ENCODE measurements at places on chromosomes 1 and 21. TPM values are rescaled to one million over a fixed set of nuclear protein-coding genes. Genes with fewer than 3 reads are reported as not detected.

PLEKHG5 gene
- 4.4 TPM for polyA plus RNA-seq

- H3K4me1 ChIP-seq = no peaks in the 10 kb centered on the region
- H3K27ac ChIP-seq = no peak overlapping the region
- no peak for DNase-seq
- H3K4me3 ChIP-seq = no peak overlapping the region
Measured at GRCh38 chr1:208230668-208231529, 13.3 kb downstream of the PLXNA2 start.

GRCh38 chr1:232393010-232393409 lies 236.9 kb downstream of the SIPA1L2 start:
- DNase-seq = no peak
- H3K27me3 ChIP-seq = no peaks in the 10 kb centered on the region
- H3K27ac ChIP-seq = no peak overlapping the region
- no peak overlapping the region for H3K4me3 ChIP-seq
- no peaks in the 10 kb centered on the region for H3K4me1 ChIP-seq
- no peaks in the 10 kb centered on the region for H3K36me3 ChIP-seq

CASQ1 gene
- not detected for polyA plus RNA-seq

- no peak overlapping the region for H3K4me3 ChIP-seq
- no peaks in the 10 kb centered on the region for H3K27me3 ChIP-seq
- peaks cover 3% of the 10 kb centered on the region for H3K4me1 ChIP-seq
- no peaks in the 10 kb centered on the region for H3K36me3 ChIP-seq
- DNase-seq = no peak
Measured at GRCh38 chr1:235919833-235920441, 53.2 kb upstream of the LYST start.

- H3K4me1 ChIP-seq = peaks cover 2% of the 10 kb centered on the region
- H3K4me3 ChIP-seq = no peak overlapping the region
- no peaks in the 10 kb centered on the region for H3K27me3 ChIP-seq
- H3K36me3 ChIP-seq = no peaks in the 10 kb centered on the region
Measured at GRCh38 chr1:16195518-16195905, 16.9 kb downstream of the ARHGEF19 start.

GRCh38 chr1:190320952-190321351 lies 156.7 kb downstream of the BRINP3 start:
- no peak overlapping the region for H3K27ac ChIP-seq
- DNase-seq = peak; percentile 26
- no peak overlapping the region for H3K4me3 ChIP-seq

DNA sequence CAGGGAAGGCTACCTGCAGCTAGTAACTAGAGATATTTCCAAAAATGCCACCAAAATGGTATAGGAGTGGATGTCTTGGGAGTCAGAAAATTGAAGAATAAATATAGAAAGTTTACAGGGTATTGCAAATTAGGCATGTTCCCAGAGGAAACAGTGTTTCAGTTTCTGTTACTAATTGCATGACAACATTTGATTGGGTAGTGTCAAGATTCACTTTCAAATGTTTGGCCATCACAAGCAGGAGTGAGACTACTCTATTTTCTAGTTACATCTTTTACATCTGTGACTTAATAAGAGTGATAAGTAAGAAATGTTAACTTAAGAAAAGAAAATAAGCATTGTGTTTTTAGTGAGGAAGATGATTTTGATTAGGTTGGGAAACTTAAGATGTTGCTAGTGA lies 30.2 kb downstream of the AMY1C start:
- H3K27ac ChIP-seq = no peak overlapping the region
- H3K4me1 ChIP-seq = no peaks in the 10 kb centered on the region
- H3K36me3 ChIP-seq = no peaks in the 10 kb centered on the region
- no peak for DNase-seq
- H3K4me3 ChIP-seq = no peak overlapping the region
- no peaks in the 10 kb centered on the region for H3K27me3 ChIP-seq

CELA2A gene
- not detected for polyA plus RNA-seq

DNA sequence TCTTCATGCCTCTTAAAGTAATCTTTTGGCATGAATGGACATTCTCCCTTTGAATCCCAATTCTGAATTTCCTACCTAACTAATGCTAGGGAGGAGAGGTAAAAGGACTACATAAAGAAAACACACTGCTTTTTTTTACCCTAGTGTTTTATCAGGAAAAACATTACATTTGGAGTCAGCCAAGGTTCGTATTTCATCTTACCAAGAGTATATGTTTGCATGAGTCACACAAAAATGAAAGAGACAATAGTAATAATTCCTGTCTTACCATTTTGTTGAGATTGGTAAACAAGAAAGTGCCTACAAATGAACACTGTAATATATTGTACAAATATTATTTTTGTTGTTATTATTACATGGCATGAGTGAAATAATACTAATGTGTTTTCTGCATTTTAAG lies 112.9 kb upstream of the WARS2 start:
- H3K36me3 ChIP-seq = no peaks in the 10 kb centered on the region
- DNase-seq = no peak
- H3K27me3 ChIP-seq = no peaks in the 10 kb centered on the region
- no peak overlapping the region for H3K4me3 ChIP-seq
- no peak overlapping the region for H3K27ac ChIP-seq
- H3K4me1 ChIP-seq = no peaks in the 10 kb centered on the region

- H3K27me3 ChIP-seq = no peaks in the 10 kb centered on the region
- H3K36me3 ChIP-seq = no peaks in the 10 kb centered on the region
- no peaks in the 10 kb centered on the region for H3K4me1 ChIP-seq
- H3K27ac ChIP-seq = no peak overlapping the region
- H3K4me3 ChIP-seq = no peak overlapping the region
Measured at GRCh38 chr1:116842654-116843053, 67.1 kb upstream of the PTGFRN start.

PLA2G2F gene
- polyA plus RNA-seq = not detected

DNA sequence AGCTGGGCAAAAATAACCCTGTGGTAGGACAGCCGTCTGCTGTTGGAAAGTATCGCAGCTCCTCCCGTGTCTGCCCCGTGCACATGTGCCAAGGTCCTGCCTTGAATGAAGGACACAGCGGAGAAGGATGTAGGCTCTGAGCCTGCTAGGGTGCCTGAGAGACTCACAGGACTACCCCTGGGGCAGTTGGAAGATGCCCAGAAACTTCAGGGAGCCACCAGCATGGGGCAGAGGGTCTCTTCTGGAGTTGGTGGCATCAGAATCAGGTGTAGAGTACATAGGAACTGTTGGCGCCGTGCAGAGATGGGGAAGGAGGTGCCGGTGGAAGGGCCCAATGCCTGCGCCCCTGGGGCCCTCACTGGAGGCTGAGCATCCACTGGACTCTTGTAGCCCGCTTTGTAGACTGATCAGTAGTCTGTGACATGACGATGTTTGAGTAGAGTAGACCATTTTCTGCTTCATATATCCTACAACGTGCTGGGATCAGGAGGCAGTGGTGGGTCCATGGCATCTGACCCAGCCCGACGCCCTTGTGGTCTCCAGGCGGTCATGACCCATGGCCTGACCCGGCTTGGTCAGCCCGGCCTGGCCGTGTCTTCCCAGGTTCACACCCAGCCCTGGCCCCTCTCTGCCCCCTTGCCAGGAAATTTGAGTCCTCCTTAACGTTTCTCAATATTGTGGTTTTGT lies 5.3 kb upstream of the C1orf174 start:
- H3K27ac ChIP-seq = no peak overlapping the region
- H3K36me3 ChIP-seq = no peaks in the 10 kb centered on the region
- no peak for DNase-seq
- H3K4me3 ChIP-seq = no peak overlapping the region
- no peaks in the 10 kb centered on the region for H3K27me3 ChIP-seq

CD5L gene
- not detected for polyA plus RNA-seq

DNA sequence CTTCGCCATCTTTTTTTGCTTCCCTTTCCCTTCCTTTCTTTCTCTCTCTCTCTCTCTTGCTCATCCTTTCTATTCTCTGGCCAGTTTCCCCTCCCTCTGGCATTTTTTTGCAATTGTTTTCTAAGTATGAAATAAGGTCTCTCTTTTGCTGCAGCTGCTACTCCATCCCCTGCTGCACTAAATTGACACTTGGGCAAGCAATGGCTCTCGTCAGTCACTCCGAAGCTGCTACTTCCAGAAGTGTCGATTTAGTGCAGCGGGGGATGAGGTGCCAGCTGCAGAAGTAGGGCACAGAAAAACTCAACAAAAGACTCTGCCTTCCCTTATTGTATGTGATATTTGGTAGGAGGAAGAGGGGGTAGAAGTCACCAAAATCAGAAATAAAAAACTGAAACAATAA lies 642.3 kb downstream of the RWDD3 start:
- H3K27me3 ChIP-seq = no peaks in the 10 kb centered on the region
- H3K36me3 ChIP-seq = no peaks in the 10 kb centered on the region
- no peaks in the 10 kb centered on the region for H3K4me1 ChIP-seq
- H3K27ac ChIP-seq = no peak overlapping the region
- H3K4me3 ChIP-seq = no peak overlapping the region

GRCh38 chr1:172549621-172550280 lies 16.8 kb downstream of the SUCO start:
- no peak for DNase-seq
- H3K27ac ChIP-seq = no peak overlapping the region
- no peaks in the 10 kb centered on the region for H3K27me3 ChIP-seq
- H3K4me3 ChIP-seq = no peak overlapping the region
- no peaks in the 10 kb centered on the region for H3K36me3 ChIP-seq

ADGRL2 gene
- polyA plus RNA-seq = 27.2 TPM

DNA sequence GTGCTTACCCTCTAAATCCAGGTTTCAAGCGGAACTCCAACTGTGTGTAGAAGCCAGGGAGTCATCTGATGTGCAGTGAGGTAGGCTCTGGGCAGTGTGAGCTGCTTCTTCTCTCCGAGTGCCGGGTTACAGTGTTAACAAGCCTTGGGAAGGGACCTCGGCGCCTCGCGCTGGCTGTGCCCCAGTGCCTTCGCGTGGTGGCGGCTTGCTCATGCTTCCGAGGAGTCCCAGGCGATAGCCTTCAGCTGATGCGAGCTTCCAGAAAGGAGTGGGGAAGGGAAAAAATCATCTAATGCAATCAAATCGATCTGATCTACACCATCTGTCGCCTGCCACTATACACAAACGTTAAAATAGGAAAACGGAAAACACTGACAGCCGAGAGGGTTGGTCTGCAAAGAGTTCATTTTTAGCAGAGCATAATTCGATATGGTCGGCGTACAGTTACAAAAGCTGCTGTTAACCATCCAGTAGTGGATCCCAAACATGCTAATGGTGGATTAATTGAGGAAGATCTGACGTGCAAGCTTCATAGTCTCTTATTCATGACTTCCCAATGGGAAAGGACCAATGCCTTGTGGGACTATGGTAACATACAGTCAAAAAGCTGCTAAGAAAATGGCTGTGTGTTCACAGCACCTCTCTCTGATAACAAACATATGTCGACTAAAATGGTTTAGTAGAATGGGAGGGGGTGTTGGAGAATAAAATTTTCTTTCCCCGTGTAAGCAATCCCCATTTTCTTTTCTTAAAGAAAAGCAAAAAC lies 128.7 kb upstream of the DPYD start:
- H3K4me1 ChIP-seq = no peaks in the 10 kb centered on the region
- peaks cover 34% of the 10 kb centered on the region for H3K27me3 ChIP-seq
- no peaks in the 10 kb centered on the region for H3K36me3 ChIP-seq
- no peak overlapping the region for H3K27ac ChIP-seq

GRCh38 chr1:60071296-60071695 lies 2.3 kb downstream of the C1orf87 start:
- H3K27me3 ChIP-seq = peaks cover 3% of the 10 kb centered on the region
- H3K36me3 ChIP-seq = no peaks in the 10 kb centered on the region
- H3K4me3 ChIP-seq = no peak overlapping the region
- no peak for DNase-seq
- H3K4me1 ChIP-seq = no peaks in the 10 kb centered on the region

- H3K4me1 ChIP-seq = peaks cover 29% of the 10 kb centered on the region
- DNase-seq = no peak
- peak overlapping the region; percentile 84 for H3K4me3 ChIP-seq
- H3K27me3 ChIP-seq = no peaks in the 10 kb centered on the region
Measured at GRCh38 chr1:160096274-160097116, 1.9 kb downstream of the IGSF8 start.

LYPD8 gene
- polyA plus RNA-seq = 0.92 TPM

DNA sequence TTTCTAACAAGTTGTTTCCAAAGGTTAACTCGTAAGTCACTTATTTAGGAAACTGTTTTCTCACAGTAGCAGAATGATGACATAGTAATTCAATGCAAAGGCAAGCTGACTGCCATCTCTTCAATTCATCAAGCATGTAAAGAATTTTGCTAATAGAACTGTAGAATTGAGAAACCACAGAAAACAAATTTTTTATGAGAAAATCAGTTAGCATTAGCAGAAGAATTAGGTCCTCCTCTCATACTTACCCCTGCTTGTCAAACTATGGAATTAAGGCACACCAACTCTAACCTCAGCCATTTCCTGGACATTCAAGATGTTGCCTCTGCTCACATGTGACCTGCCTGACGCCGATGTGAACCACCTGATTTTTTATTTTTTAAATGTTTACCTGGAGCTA lies 115.2 kb downstream of the LRRC40 start:
- no peak overlapping the region for H3K27ac ChIP-seq
- DNase-seq = no peak
- no peak overlapping the region for H3K4me3 ChIP-seq
- no peaks in the 10 kb centered on the region for H3K4me1 ChIP-seq
- no peaks in the 10 kb centered on the region for H3K27me3 ChIP-seq
